ENCODE measurements at places on chromosomes 16 and 17.

- DNase-seq, result no peak
Measured at GRCh38 chr16:12802661-12803060, 1.0 kb downstream of the CPPED1 start.

DNA sequence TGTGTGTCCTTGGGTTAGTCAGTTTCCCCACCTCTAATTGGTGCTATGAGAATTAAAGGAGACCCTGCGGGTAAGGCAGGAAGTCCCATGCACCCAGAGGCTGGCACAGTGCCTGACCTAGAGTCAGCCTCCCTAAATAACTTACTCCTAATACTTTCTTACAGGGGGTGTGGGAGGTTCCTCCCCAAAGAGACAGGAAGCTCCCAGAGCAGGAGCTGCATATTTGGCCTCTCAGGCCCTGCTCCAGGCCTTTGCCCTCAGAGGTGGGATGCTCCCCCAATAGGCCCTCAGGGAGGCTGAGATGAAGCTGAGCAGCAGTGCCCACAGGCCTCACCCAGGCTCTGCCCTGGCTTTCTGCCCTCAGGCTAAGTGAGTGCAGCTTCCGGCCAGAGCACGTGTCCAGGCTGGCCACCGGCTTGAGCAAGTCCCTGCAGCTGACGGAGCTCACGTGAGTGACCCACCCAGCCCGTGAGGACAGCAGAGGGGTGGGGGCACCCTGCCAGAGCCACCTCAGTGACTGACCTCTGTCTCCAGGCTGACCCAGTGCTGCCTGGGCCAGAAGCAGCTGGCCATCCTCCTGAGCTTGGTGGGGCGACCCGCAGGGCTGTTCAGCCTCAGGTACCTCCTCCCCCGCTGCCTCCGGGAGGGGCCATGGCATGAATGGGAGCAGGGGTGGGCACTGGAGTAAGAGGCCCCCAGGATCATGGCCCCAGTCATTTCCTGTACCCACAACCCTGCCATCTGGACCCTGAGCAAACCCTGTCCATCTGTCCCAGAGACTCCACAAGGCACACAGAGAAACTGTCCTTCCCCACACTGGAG lies 31.1 kb upstream of the CPNE2 start:
- DNase-seq, result peak; percentile 89

- peak; percentile 89 for DNase-seq
Measured at GRCh38 chr16:9053006-9053601, 38.3 kb upstream of the HAPSTR1 start.

DNA sequence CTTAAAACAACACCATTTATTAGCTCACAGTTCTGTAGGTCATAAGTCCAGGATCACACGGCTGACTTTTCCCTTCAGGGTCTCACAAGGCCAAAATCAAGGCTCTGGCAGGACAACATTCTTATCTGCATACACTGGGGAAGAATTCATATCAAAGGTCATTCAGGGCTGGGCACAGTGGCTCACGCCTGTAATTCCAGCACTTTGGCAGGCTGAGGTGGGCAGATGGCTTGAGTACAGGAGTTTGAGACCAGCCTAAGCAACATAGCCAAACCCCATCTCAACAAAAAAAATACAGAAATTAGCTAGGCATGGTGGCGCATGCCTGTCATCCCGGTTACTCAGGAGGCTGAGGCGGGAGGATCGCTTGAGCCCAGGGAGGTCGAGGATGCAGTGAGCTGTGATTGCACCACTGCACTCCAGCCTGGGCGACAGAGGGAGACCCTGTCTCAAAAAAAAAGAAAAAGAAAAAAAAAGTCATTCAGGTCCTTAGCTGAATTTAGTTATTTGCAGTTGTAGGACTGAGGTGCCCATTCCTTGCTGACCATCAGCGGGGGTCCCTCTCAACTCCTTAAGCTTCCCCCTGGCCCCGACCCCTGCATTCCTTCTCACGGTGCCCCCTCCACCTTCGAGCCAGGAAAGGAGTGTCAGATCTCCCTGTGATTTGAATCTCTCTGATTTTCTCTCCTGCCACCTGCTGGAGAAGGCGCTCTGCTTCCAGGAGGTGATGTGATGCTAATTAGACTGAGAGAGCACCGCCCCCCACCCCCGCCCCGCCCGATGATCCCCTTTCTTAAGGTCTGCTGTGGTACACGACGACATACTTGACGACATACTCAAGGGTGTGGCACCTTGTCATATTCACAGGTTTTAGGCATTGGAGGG lies 91.8 kb upstream of the CLEC18A start:
- peak; percentile 30 for DNase-seq

DNA sequence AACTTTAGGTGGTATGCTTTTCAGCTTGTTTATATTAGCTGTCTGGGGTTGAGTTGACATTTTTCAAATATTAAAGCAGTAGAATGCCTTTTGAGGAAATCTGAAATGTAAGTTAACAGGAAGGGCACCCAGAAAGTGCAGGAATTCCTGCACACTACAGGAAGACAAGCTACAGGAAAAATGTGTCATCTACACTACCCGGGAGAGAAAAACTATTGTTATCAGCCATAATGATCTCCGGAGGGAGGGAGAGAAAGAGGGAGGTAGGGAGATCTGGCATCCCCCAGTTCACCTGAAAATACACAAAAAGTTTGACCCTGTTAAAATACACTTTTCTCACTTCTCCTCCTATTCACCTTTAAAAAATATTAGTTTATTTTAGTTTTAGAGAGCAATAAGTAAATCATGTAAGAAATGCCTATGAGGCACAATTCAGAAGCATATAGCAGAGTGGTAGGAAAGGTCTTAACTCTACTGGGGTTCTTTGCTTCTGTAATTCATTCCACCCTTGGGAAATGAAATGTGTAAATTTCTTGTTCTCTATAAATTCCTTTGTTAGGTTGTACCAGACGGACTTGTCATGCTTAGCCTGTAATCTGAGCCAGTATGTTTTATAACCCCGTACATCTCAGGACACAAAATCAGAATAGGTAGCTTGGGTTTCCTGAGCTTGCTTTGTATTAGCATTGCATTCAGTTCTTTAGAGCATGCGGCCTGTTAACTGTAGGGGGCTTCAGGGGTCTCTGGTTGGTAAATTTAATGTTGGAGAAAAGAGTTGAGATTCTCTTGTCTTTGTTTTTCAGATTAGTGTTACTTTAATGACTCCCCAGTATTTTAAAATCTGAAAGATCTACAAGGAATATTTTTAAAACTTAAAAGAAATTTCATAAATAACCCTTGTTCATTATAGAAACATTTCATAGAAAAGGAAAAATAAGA lies 3.3 kb downstream of the MAP2K6 start:
- DNase-seq, result peak; percentile 29

DNA sequence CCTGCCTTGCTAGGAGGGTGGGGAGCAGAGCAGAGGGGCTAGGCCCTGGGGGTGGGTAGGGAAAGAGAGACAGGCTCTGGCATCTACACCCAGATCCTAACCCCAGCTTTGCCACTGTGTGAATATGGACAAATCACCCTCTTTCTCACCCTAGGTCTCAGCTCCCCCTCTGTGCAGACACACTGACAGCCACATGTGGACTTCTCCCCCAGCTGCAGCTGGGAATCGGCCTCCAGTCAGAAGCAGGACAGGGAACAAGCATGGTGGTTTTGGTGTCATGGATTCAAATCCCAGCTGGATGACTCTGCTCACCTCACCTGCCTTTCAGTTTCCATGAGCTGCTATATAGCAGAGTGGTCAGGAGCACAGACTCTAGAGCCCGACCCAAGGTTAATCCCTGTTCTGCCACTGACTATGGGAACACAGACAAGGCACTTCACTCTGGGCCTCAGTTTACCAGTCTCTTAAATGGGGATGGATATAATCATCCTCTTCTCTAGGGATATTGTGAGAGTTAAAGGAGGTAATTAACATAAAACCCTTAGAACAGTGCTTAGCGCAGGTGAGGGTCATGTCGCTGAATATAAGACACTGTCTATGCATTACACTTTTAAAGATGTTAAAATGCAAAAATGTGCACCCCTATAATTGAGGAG lies 26.2 kb upstream of the MAP3K14 start:
- no peak for DNase-seq

DNA sequence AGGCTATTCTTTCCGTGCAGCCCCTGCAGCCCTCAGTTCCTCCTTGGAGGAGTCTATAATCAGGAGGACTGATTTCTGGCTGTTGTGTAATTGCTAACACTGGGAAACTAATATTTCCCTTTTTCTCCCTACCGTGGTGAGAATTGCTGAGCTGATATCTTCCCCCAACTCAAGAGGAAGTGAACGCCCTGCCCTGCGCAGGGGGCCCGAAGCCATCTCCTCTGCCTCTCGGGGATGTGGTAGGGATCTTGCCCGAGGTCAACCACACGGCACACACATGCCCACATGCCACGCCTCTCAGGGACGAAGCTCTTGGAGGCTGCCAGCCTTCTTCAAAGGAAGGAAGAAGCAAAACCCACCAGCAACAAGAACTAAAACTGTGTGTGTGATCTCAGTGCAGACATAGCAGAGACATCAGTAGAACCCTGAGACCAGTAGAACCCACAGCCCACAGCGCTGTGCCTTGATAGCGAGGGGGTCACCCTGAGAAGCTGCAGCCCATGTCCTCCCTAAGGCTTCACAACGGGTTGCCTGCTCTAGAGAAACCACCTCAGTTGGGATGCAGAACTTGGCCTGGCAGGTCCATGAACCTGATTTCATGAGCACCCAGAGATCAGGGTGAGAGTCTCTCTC lies 8.9 kb upstream of the ULK2 start:
- DNase-seq, result no peak

GRCh38 chr17:72878975-72879660 lies 213.4 kb downstream of the SLC39A11 start:
- DNase-seq, result no peak

- no peak for DNase-seq
Measured at GRCh38 chr17:1227917-1228780, 42.1 kb upstream of the BHLHA9 start.

DNA sequence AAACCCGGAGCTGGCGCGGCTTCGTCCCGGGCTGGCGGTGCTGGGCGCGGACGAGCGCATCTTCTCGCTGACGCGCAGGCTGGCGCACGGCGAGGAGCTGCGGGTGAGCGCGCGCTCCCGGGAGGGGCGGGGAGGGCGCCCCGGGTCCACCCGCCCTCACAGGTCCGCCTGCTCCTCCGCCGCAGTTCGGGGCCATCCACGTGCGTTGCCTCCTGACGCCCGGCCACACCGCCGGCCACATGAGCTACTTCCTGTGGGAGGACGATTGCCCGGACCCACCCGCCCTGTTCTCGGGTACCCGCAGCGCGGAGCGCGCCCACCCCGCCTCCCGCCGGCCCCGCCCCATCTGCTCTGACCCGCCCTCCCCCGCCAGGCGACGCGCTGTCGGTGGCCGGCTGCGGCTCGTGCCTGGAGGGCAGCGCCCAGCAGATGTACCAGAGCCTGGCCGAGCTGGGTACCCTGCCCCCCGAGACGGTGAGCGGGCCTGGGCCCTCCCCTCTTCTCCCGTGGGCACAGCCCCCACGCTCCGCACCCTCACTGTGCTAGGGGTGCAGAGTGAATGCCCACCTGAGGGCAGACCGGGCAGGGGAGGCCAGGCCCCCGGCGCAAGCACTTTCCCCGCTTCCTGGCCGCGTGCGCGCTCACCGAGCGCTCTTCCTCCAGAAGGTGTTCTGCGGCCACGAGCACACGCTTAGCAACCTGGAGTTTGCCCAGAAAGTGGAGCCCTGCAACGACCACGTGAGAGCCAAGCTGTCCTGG lies 1.4 kb downstream of the HAGHL start:
- peak; percentile 81 for DNase-seq

DNA sequence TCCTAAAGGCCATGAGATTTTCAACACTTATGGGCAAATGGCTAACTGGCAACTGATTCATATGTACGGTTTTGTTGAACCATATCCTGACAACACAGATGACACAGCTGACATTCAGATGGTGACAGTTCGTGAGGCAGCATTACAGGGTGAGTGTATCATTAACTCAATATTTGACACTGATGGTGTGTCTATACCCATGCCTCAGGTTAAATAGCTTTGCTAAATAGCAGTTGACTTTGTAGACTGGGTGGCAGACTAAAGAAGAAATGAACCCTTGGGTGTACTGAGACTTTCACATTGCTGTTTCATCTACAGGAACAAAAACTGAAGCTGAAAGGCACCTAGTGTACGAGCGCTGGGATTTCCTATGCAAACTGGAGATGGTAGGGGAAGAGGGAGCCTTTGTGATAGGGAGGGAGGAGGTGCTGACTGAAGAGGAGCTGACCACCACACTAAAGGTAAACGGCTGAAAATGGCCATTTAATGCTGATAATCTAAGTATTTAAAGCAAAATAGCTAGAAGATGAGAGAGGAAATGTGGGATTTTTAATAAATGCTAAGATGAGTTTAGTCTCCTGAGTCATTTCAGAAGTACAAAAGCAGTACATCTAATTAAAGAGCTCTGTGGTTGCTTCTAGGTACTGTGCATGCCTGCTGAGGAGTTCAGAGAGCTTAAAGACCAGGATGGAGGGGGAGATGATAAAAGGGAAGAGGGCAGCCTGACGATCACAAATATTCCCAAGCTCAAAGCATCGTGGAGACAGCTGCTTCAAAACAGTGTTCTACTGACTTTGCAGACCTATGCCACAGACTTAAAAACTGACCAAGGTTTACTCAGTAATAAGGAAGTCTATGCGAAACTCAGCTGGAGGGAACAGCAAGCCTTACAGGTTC lies 3.0 kb downstream of the SETD6 start:
- DNase-seq, result no peak

DNA sequence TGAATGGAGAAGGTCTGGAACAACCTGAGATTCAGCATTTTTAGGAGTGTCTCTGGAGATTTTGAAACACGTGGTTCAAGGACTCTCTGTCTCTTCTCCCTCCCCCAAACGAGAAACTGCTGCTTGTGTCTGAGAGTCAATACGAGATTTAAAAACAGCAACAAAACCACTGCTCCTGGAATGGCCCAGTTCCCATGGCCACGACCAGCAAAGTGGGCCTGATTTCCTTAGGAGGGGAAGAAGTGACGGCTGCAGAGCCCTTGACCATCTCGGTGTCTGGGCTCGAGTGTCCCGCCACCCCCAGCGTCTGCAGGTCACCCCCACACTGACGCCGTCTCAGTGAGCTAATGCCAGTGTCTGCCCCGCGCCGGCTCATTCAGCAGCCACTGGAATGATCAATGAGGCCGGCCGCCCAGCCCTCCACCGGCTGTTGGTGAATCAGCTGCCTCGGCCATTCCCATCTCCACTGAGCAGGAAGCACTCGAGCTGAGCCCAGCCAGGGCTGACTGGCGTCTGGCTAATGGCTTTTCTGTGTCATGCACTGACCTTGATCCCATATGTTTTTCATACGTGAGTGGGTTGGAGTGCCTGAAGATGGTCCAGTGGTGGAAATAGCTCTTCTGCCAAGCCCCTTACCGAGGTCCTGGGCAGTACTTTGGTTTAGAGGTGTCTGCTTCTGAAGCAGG lies 151.8 kb downstream of the PITPNC1 start:
- peak; percentile 97 for DNase-seq

GRCh38 chr17:65362826-65363225 lies 198.6 kb downstream of the AXIN2 start:
- DNase-seq, result peak; percentile 85

DNA sequence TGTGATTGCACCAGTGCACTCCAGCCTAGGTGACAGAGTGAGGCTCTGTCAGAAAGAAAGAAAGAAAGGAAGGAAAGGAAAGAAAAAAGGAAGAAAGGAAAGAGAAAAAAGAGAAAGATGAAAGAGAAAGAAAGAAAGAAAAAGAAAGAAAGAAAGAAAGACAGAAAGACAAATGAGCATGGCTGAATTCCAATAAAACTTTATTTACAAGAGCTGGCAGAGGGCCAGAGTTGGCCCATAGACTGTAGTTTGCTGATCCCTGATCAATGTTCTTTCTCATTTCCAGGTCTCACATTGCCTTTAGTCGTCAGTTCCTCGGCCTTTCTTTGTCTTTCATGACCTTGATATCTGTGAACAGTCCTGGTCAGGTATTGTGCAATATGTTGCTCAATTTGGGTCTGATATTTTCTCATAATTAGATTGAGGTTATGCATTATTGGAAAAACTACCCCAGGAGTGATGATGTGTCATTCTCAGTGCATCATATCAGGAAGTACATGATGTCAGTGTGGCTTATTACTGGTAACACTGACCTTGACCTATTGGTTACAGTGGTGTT lies 68.5 kb upstream of the MED9 start:
- peak; percentile 76 for DNase-seq
